ENCODE measurements at places on chromosomes 7 and 10.

- no peak for DNase-seq
Observed at GRCh38 chr7:27359181-27360125, 116.9 kb downstream of the EVX1 start.

GRCh38 chr10:85741626-85742300 lies 624.8 kb downstream of the GRID1 start:
- DNase-seq, result no peak

DNA sequence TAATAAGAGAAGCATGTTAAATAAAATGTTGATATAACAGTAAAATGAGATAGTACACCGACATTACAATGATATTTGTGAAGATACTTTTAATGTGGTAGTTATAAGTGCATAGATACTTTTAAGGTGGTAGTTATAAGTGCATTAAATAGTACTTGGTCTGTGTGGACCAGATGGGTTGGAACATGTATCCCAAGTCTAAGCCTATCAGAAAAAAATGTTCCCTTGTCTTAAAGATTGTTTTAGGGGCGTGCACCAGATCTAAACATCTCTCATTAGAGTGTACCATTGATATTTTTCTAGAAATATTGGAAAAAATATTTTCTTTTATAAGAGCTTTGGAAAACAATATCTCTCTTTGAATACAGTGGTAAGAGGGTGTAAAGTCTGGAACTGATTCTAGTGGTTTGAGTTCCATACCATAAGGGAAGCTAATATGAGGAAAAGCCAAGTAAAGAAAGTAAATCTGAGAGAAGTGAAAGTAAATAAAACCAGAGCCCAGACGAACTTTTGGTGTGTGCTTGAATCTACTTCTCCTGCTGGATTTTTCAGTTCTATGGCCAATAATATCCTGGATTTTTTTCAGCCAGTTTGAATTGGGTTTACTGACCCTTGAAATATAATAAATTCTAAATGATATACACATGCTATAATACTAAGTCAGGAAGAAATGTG lies 175.3 kb downstream of the MBL2 start:
- DNase-seq, result no peak

- no peak for DNase-seq
Observed at GRCh38 chr7:6165521-6166320, 106.7 kb downstream of the CYTH3 start.

DNA sequence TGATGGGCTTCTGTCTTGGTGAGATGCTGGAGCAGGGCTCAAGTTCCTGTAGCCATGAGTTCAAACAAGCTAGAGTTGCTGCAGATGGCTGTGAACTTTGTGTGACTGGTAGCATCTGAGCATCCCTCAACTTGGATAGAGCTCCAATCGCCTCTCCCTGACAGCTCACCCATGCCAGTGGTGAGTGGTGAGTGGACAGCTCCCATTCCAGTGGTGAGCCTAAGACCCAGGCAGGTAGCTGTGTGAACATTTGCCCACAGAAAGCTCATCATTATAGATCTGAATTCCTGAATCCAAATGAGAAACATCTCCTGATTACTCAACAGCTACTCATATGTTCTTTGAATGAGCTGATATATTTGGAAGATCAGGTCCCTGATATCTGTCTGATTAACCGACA lies 25.3 kb downstream of the STEAP1B start:
- no peak for DNase-seq

- DNase-seq, result peak; percentile 71
Observed at GRCh38 chr10:46525177-46525823, 31.2 kb downstream of the GPRIN2 start.

DNA sequence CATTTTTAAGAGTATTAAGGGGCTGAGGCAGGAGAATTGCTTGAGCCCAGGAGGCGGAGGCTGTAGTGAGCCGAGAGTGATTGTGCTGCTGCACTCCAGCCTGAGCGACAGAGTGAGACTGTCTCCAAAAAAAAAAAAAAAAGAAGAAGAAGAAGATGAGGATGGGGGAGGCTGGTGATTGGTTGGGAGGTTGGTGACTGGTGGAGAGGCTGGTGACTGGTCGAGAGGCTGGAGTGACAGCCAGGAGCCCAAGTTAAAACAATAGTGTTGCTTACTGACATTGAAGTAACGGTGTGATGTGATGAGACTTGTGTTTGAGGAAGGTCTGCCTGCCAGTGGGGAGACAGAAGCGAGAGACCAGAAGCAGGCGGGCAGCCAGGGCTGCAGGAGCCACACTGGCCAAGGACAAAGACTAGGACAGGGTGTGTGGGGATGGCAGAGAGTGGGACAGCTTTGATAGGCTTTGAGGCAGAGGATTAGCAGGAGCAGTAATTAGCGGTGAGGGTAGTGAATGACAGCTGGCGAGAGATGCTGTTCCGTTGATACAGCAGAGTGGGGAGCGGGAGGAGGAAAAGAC lies 4.9 kb downstream of the SRRT start:
- DNase-seq, result peak; percentile 45

DNA sequence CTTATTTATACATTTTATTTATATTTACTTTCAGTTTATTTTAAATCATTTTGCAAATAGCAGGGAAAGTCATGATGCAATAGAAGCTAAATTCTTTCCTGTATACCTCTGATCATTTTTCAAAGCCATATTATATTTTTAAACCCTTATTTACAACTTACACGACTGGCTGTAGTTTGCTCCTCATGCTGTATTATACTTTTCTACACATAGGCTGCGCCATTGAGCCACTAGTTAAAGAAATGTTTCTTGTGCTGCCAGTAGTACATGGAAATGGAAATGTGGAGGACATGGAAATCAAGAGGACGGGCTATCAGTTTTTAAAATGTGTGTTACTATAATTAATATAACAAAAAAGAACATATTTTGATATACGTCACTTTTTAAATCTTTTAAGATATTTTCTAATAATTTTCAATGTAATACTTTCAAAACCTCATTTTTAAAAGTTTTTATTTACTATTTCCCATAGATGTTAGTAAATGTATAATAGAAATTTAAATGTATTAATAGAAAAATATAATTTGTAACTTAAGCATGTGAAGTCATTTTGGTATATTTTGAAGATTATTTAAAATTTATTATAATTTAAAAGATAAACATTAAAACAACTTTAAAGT lies 118.5 kb downstream of the VTI1A start:
- DNase-seq, result peak; percentile 75

DNA sequence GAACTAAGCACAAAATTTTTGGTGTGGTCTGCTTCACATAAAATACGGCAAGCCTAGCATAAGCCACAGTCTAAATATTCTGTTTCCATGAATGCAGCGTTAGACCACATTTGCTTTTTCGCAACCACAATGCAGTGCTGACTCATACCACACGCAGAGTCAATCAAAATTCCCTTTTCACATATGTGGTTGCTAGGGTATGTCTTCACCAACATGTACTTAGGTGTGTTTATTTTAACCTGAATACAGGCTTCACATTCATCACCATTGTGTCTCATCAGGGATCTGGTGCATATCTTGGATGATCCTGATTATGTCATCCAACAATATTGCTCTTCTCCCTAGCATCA lies 90.8 kb downstream of the CHN2 start:
- DNase-seq, result no peak

- no peak for DNase-seq
Observed at GRCh38 chr10:43765516-43765915, 116.8 kb upstream of the ZNF32 start.

DNA sequence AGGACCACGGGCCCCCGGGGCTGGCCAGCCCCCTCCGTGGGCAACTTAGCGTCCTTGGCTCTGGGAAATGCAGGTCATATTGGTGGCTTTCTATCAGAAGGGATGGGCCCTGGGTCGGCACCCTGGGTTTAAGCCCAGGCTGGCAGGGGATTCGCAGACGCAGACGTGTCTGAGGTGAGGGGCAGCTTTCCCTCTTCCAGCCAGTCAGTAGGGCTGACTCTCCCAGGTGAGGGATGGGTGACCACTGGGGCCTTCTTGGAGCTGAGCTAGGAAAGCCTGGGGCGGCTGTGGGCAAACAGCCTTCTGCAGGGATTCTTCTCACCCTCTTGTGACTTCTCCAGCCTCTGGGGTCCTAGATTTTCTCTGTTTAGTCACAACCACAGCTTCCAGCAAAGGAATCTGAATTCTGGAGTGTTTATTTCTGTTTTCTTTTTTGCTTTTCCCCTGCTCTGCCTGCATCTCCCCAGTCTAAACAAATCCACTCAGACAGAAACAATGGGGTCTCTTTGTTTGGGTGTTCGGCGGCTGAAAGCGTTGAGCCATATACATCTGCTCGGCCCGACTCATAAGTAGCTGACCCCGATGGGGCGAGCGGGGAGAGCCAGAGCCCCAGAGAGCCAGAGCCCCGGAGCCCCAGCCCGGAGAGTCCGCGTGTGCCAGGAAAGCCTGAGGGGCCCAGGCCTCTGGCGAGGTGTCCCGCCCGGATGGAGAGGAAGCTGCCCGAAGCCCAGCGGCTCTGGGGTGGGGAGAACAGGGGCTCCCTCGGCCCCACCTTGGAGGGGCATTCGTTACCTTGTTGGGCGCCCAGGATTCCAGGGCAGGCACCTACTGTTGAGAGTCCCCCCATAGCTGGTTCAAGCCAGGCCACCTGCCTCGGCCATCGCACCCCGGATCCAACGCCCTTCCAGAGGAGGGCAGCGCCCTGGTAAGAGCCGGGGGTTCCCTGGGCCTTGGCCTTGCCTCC lies 2.0 kb downstream of the MNX1 start:
- DNase-seq, result peak; percentile 43

DNA sequence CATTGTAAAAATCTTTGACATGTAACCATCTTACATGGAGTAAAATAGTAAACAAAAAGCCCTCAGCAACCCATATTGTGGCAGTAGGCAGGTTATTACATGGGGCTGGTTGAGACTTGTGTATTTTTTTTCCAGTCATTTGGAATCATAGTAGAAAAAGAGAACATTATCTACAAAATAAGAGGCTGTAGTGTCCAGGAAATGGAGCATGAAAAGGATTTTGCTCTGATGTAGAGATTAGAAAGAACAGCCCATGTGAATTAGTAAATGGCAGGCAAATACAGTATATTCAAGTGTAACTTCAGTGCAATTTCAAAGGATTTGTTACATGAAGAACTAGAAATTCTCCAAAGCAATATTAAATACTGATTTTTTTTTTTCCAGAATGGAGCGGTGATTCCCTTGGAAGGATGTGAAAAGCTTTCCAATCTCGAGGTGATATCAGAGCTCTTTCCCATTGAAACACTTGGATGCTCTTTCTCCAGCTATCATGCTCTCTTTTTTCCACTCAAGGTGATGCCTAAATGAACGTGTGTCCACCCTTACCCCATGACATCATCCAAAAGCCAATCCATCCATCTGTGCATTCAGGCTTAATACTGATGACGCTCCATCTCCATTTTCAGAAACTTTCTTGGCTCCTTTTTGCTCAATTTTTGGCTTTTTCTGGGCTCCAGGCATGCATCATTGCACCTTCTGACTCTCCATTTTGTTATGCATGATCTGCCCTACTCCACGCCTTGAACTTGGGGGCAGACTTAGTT lies 1034.7 kb downstream of the TYW1 start:
- no peak for DNase-seq

DNA sequence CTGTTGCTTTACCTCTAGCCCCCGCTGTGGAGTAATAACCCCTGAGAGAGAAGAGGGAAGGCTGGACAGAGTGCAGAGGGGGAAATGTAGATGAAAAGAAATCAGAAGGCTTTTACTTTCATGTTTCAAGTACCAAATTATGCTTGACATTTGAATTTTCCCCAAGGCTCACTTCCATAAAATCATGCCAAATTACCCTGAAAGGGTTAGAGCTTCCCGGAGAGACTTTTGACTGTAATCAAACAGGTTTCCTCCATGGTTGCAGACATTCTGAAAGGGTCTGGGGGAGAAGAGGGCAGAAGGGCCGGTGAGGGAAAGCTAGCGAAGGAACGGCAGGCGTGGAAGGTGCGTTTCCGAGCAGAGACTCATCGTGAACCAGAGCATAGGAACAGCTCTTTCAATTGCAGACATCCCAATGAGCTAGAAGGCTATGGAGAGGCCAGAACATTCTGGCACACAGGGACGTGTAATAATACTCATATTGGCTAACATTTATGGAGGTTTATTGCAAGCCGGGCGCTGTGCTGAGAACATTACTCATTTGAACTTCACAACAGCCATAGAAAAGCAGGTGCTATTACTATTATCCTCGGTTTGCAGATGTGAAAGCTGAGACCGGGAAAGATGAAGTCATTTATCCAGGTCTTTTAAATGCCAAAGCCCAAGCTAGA lies 620.8 kb upstream of the AUTS2 start:
- no peak for DNase-seq

DNA sequence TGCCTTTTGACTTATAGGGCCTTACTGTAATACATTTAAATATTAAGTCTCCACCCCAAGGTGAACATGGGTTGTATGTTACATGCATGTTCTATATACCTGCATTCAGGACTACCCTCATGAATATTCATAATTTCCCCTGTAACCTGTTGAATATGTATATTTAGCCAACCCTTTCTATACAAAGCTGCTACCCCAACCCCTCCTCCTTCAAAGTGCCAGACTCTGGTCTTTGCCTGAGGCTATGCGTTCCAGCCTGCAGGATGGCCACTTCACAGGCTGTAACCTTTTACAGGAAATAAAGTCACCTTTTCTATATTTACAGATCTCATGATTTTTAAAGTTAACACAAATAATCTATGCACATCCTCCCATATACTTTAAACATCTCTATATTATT lies 10.1 kb upstream of the UNC5B start:
- peak; percentile 84 for DNase-seq

DNA sequence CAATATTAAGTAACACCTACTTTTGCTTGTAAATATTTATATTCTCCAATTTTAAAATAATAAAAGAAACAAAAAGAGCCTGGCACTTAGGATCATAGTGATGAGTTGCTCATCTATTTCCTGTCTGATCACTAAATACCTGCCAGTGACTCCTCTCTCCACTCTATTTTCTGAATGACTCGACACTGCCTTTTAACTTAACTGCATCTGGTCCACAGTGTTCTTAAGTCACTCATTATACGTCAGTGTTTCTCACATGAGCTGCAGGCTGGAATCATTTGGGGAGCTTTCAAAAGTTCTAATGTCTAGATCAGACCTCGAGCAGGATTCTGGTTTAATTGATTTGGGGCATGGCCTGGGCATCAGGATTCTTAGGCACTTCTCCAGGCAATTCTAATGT lies 78.0 kb upstream of the AGBL3 start:
- DNase-seq, result no peak

- no peak for DNase-seq
Observed at GRCh38 chr10:50653758-50654157, 30.0 kb upstream of the SGMS1 start.

DNA sequence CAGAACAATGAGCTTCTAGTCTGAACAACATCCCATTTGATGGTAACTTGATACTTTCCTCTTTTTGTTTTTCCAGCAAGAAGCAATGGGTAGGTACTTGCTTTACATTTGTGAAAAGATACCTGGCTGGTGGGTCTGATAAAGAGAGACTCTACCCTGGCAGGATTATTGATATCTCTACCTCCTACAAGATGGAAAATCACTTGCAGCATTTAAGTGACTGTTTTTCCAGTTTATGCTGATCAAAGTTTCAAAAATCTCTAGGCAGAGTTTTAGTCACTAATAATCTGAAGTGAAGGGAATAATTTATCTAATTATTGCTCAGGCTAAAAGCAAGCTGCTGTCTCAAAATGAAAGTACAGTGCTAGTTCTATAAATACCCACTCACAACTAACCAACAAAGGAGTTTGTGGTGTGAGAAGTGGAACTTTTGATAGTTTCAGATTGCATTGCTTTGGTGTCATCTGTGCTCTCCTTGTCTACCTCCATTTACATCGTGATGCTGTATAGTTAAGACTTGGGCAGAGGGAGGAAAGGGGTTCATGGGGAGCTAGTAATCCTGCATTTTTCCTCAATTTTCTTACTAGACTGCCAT lies 86.0 kb upstream of the ANKRD1 start:
- no peak for DNase-seq
